ENCODE measurements at places on chromosomes 6 and 20. TPM values are rescaled to one million over a fixed set of nuclear protein-coding genes. Genes with fewer than 3 reads are reported as not detected.

- no peak for DNase-seq
Observed at GRCh38 chr20:34415079-34415478, 52.0 kb downstream of the ITCH start.

DNA sequence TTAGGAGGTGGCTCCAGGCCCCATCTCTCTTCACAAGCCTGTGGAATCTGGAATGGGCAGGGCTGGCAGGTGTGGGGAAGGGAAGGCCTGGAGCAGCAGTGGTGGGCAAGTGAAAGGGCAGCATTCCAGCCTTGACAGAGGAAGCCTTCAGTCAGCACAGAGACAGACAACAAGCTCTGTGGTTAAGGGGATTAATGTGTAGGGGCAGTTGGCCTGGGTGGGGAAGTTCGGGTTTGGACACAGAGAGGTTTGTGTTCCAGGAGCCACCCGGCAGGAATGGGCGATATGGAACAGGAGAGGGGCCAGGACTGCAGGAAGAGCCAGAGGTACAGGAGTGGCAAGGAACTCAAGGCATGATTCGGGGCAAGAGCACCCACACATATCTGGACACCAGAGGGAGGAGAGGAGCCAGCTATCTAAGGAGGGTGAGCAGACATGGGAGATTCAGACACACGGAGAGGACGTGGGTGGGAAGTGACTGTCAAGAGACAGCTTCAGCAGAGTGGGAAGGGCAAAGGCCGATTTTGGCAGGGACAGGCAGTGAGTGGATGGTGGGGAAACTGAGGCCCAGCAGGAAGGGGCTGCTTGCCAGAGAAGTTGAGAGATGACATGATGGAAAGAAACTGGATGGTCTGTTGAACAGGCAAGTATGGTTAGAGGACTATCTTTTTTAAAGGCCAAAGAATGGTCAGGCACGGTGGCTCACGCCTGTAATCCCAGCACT lies 2.5 kb upstream of the SLC44A4 start:
- no peak for DNase-seq

GRCh38 chr6:63798378-63798777 lies 162.8 kb downstream of the PHF3 start:
- no peak for DNase-seq

ERVFRD-1 gene
- not detected for total RNA-seq

Measured in renal cortical epithelial cell (primary cell).